ENCODE measurements at places on chromosomes 5 and 9.
A peak's percentile ranks its signal among the peaks of the same experiment; 100 is the strongest.

GRCh38 chr9:87500491-87501270 lies 3.0 kb downstream of the DAPK1 start:
- DNase-seq: no peak

DNA sequence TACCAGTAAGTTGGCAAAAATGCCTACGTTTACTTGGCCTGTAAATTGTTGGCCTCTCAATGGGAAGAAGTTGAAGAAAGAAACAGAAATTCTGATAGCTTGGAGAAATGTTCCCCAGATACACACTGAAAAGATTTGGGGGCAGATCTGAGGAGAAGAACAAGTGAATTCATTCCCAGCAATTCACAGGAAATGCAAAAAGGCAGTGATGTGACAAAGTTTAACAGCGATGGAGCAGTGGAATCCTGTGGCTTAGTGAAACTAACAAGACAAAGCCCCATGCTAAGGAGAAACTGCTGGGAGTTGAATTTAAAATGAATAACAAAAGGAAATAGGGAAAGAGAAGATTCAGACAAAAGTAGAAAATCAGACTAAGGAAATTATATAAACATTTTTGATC lies 213.2 kb upstream of the EDIL3 start:
- DNase-seq: no peak

DNA sequence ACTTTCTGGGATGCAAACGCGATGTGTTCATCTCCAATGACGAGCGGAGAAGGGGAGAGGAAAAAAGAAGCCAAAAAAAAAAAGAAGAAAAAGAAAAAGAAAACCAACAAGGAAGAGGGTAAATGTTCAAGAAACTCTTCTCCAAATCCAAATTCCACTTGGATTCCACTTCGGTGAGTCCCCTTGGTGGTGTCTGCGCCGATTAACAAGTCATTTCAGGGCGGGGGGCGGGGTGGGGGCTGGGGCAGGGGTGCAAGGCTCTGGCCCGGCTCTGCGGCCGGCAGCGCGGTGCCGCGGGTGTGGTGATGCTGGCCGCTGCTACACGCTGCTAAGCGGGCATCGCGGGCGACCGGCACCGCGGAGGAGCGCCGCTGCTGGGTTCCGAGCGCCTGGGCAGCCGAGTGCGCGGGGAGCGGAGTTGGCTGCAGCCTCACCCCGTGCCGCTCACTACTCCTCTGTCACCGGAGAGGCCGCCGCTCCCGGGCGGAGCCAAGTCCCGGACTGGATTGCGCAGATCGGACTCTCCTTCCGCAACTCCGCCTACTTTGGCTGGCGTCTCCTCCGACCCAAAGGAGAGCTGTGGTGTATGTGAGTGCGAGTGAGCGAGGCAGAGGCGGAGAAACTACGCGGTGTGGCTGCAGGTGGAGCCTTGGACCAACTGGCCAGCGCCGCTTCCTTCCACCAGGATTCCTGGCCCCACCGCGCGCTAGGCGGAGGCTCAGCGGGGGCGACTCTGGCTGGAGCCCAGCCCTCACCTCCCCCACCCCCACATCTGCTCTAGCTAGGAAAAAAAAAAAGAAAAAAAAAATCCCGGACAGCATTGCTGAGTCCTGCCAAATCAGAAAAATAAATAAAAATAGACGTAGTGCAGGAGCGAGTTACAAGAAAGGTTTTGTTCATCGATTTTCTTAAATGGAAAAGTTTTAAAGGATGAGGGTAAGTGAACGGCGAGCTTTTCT lies at the start of gene SEMA6A:
Gene SEMA6A, minus strand, starts transcription at position 457 of the 959 bp plus-strand sequence. CDS start 69,879 bp downstream, outside the sequence.
- peak; percentile 18 for DNase-seq

DNA sequence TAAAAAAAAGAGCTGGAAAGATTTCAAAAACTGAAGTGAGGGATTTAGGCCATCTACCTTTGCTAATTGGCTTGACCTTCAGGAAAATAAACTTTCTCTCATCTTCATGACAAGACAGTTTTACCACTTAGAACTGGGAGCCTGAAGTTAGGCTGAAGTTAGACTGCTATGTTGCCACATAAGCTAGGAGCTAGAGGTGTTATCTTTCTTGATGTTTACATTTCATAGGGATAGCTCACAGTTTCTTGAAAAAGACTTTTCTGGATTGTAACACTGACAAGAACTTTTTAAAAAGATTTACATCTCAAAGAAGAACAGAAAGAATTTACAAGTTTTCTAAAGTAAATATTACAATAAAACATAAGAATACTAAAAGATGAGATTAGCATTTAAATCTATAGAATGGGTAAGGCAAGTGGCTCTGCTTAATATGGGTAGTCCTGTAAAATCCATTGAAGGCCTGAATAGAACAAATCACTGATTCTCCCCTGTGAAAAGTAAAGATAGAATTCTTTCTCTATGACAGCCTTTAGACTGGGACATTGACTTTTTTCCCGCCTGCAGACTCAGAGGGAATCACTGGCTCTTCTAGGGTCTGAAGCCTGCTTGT lies 1665.4 kb upstream of the CDH9 start:
- DNase-seq: no peak

GRCh38 chr5:152942633-152943336 lies 537.7 kb upstream of the NMUR2 start:
- no peak for DNase-seq

- DNase-seq: no peak
Observed at GRCh38 chr9:81619353-81620001, 69.9 kb downstream of the TLE1 start.

- peak; percentile 37 for DNase-seq
Observed at GRCh38 chr9:35489313-35490154, at the start of gene RUSC2. TSS of gene RUSC2 (plus strand) at chr9:35490111. CDS start at chr9:35546522, 56,411 bp downstream.

GRCh38 chr5:9430306-9430705 lies 115.6 kb downstream of the SEMA5A start:
- no peak for DNase-seq

- DNase-seq: no peak
Observed at GRCh38 chr5:6713274-6714225, at the start of gene TENT4A. TSS of gene TENT4A (plus strand) at chr5:6713432. CDS start at chr5:6713984, 552 bp downstream.

GRCh38 chr9:79632705-79633104 lies 60.9 kb downstream of the TLE4 start:
- no peak for DNase-seq

- DNase-seq: no peak
Observed at GRCh38 chr9:137809040-137809576, 68.5 kb upstream of the CACNA1B start.

DNA sequence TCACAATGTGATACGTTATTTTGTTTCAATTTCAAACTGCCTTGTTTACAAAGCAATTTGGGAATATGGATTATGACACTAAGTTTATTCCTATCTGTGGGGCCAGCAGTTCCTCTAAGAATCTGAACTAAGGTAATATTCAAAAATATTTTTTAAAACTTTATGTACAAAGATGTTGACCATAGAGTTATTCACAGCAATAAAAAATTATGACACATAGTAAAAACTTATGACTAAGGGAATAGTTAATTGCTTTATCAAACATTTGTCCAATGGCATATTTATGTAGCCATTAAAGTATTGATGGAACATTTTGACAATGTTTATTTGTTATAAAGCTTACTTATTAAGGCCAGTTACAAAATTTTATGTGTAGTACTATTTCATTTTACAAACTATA lies 73.4 kb upstream of the FREM1 start:
- no peak for DNase-seq

DNA sequence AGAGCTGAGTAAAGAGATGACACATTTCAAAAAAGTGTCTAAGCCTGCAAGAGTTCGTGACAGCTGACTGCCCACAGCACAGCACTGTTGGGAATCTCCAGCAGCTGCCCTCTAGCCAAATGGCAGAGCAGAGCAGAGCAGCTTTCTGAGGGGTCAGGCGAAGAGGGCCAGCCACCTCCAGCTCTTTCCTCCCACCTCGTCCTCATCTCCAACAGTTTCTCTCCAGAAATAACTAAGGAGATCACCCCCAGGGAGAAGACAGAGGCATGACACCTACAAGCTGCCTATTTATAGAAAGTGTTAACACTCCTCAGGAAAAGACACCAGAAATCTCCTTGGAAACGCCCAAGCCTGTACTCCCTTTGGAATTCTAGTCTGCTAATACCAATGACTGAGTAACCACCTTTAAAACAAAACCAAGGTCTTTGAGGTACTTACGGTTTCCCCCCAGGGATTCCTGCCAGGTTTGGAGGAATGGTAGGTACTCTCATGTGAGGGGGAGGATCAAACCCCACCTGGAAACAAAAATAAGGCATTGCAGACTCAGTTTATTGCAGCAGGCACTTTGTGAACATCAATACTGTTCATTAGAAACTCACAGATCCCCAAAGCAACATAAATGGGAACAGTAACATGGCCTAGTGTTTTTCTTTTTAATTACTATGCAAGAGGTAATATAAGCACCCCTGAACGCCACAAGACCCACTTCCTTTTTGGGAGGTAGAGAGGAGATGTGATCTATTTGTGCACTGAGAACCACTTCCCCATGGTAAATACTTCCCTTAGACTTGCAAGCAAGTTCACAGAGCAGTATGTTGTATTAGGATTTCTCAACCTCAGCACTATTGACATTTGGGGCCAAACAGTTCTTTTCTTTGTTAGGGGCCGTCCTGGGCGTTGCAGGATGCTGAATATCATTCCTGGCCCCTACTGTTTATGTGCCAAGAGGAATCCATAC lies 79.3 kb downstream of the TLE1 start:
- DNase-seq: peak; percentile 2

- DNase-seq: peak; percentile 85
Observed at GRCh38 chr9:35658137-35658967, at the start of gene CCDC107. TSS of gene CCDC107 (plus strand) at chr9:35658292. CDS start at chr9:35658380, 88 bp downstream.

GRCh38 chr9:135588886-135589595 lies 27.5 kb downstream of the PAEP start:
- DNase-seq: no peak

DNA sequence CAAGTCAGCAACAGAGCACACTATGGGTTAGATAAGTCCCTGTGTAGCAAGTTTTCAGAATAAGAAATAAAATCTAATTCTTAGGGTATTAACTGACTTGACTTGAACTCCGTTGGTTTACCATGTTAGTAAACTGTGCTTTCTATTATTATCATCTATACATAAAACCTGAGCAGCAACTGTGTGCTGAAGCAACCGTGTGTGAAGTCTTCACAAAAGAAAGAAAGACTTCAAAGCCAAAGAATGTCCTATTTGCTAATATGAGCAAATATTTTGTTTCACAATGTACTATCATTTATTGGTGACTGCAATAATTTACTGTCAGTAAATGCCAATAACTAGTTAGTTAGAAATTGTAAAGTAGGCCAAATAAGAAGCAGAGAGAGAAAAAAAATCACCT lies 32.7 kb downstream of the ERAP1 start:
- no peak for DNase-seq

DNA sequence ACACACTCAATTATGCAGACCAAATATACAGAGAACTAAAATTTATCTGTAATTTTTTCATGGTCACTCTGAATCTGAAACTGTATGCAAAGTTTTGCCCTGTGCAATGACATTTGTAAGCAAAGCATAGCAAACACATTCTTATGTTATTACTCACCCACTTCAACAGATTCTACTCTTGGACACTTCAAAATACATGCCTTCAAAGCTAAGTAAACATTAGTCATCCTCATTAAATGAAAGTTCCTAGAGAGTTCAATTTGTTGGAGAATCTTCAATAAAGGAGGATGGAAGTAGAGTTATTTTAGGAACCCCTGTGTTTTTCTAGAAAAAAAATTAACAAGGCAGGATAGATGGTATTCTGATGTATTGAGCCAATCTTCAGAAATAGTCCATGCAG lies 639.7 kb upstream of the C9orf72 start:
- DNase-seq: no peak

DNA sequence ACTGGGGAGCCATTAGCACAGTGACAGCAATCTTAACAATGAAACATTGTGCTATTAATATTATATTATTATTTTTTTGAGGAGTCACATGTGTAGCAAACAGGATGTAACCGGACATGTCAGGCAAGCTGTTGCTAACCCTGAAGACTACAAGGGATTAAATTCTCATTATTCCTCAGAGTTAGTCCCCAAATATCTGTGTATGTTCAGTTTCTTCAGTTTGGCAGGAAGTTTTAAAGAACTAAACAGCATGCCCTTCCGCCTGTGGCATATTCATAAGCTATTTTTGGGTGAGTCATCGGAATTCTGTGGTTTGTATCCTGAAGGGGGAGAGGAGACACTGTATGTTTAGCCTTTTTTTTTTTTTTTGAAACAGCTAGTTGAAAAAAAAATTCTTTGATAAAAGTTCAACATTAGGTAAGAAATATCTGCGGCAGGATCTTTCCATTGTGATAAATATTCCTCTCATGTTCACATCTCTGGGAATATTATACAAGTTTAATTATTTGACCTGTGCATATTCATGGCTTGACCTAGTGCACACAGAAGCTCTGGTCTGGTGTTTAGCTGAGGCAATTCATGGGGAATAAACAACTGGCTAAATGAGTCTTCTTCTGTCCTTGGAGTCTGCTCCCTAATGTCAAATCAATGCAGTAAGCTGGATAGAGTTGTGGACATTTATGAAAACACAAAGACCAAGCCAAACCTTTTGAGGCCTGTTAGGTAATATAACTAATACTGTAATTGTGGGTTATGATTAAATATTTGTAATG lies 202.7 kb upstream of the CDKN2B start:
- no peak for DNase-seq

- DNase-seq: no peak
Observed at GRCh38 chr9:1216532-1216931, 166.4 kb downstream of the DMRT2 start.

DNA sequence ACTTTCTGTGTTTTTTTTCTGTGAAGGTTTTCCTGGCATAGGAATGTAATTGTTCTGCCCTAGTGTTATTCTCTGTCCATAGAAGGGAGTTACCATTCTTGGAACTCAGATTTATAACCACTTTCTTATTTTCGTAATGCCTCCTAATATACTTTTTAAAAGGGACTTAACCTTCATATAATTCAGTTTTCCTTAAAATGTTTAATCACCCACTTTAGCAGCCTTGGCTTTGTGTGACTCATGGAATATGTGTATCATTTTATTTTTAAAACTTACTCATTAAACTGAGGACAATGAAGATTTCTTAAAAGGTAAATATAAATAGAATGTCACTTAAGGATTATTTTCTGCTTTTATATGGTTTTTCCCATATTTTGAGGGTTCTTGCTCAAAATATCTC lies 50.0 kb downstream of the RAI14 start:
- no peak for DNase-seq

GRCh38 chr5:5658226-5658625 lies 235.7 kb downstream of the ICE1 start:
- no peak for DNase-seq

- DNase-seq: no peak
Observed at GRCh38 chr5:147995846-147996245, 67.9 kb upstream of the SPINK5 start.

DNA sequence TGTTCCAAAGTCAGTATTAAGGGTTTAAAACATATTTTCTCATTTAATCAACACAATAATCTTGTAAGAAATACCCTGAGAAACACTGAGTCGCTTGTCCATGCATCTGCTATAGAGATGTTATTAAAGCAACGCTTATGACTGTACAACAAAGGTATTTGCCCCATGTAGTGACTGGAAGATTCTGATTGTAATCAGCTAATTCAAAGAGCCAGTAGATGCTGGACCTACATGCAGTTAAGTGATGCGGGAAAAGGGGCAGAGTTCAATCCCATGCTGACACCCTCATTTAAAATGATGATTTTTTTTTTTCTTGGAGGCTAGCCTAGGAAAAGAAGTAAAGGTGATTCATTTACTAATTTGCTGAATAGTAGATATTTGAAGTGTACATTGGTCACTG lies 149.3 kb upstream of the MTAP start:
- no peak for DNase-seq

GRCh38 chr5:112784726-112785125 lies 47.0 kb downstream of the APC start:
- DNase-seq: no peak
